Esophagus squamous epithelium (tissue), 5 donors: ENCODE measurements at places on chromosomes 7 and 10. TPM values are rescaled to one million over a fixed set of nuclear protein-coding genes. Genes with fewer than 3 reads are reported as not detected.

DNA sequence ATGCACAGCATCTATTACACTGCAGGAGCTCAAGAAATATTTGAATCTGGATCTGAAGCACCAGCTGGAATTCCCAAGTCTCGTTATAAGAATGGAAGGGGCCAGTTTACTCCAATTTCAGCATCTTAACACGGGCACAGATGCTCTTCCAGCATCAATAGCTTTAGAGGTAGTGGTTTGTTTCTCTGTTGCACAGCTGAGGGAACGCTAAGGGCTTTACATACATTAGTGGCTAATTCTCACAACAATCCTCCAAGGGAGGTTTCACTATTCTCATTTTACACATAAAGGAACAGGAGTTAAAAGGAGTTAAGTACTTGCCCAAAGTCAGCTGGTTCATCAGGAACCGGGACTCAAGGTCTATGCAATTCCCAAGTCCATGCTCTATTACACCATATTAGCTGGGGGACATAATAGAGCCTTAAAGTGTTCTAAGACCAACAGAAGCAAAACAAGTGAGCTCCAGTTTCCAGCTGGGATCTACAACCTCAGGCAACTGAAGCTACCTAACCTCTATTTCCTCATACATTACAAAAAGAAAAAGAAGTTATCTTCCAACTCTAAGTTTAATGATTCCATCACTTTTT is 9.9 kb downstream of the XPNPEP1 start:
- DNase-seq, result no peak

PYROXD2 gene
- total RNA-seq, result 7.7 TPM

DNA sequence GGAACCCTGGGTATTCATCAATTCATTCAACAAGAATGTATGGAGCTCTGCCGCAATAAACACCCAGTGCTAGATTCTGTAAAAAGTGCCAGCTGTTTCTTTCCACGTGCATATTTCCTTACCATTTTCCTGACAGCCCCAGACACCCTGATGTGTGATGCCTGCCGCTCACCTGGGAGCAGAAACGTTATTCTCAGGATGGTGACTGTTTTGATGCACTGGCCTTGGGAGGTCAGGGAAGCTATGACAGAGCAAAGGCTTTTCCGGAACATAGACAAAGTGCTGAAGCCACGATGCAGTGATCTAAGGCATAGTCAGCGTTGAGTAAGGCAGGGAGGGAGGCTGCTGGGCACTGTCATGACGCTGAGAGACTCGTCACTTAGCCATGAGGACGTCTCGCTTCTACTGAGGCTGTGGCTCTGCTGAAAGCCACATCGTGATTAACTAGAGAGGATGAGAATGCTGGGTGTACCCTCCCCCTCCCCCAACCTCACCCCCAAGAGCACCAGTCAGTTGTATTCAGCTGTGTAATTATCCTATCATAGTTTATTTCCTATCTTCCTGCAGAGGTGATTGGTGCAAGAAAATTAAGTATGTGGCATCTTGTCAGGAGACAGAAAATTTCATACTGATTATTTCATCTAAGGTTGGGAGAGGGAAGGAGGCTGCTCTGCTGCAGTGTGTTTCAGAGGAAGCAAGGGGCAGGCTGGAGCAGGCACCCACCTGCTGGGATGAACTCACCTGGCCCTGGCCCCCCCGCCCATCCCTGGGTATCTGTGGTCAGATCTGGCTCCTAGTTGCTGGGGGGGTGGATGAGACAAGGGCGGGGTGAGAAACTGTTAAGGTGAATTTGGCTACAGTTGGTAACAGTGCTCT is 48.8 kb upstream of the SMNDC1 start:
- no peak for DNase-seq

GRCh38 chr10:7541137-7542087 is 125.4 kb downstream of the ITIH5 start:
- DNase-seq, result no peak
